Naive B cell (primary cell): ENCODE measurements at places on chromosomes 12 and 14.

- no peak for DNase-seq
These were observed 19.2 kb downstream of the CLIP1 start for GRCh38 chr12:122403115-122403770.

DNA sequence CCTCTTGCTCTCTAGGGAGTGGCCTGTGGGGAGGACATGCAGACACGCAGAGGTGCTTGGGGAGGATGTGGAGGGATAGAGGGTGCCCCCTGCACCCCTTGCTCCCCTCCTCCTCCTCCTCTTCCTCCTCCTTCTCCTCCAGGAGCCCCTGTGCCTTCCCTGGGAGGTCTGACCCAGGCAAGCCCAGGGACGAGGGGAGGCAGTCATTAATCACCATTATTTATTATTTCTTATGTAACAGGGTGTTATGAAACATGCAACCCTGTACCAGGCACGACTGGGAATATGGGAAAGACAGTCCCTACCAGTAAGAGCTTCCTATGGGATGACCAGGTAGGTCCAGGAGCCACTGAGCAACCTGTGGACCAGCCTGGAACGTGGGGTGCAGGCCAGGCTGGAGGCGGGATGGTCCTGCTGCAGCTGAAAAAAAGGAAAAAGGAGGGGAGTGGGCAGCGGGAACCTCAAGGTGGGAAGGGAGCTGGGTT lies 22.5 kb upstream of the PGF start:
- no peak for DNase-seq

DNA sequence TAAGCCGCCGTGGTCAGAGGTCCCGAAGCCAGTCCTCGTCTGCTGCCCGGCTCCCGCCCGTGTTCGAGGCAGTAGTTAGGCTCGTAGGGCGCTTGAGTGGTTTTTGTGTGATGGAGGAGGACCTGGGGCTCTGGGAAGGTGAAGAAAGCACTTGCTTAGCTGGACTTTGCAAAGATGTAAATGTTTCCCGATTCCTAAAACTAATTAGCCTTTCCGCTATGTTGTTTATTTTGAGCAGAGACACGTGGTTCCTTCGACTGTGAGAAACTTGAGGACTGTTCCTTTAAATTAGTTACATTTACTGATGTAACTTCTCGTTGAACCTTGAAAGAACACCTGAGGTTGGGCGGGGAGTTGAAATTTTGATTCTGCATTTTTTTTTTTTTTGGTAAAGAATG lies 33.9 kb downstream of the MIA2 start:
- peak; percentile 46 for DNase-seq

GRCh38 chr12:126742241-126742641 lies 1524.7 kb upstream of the TMEM132C start:
- DNase-seq = no peak

DNA sequence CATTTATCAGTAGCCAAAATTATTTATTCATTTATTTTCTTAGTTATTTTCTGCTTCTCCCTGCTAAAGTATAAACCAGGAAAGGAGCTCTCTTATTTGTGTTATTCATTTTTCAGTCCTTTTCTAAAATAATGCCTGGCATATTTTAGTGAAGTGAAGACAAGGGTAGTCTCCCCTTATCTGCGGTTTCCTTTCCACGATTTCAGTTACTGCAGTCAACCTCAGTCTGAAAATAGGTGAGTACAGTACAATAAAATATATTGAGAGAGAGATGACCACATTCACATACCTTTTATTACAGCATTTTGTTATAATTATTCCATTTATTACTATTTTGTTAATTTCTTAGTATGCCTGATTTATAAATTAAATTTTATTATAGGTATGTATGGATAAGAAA lies 57.6 kb downstream of the GPR137C start:
- no peak for DNase-seq

- no peak for DNase-seq
These were observed 22.3 kb upstream of the BDKRB1 start for GRCh38 chr14:96233661-96234060.

DNA sequence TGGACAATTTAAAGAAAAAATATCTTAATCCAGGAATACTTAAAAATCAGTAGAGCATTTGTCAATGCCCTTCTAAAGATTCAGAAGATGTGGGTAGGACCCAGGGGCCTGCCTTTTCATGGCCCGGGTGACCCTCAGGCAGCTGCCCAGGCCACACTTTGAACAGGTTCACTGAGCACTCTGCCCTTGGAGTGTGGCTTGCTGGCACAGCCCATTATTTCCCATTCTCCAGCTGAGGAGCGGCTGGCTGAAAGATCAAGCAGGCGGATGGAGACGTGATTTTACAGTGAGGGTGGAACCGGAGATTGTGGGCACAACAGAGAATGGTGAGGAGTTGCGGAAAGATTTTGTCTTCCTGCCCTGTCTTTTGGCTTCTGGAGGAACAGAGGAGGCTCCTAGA lies 7.1 kb upstream of the PRPH start:
- no peak for DNase-seq

DNA sequence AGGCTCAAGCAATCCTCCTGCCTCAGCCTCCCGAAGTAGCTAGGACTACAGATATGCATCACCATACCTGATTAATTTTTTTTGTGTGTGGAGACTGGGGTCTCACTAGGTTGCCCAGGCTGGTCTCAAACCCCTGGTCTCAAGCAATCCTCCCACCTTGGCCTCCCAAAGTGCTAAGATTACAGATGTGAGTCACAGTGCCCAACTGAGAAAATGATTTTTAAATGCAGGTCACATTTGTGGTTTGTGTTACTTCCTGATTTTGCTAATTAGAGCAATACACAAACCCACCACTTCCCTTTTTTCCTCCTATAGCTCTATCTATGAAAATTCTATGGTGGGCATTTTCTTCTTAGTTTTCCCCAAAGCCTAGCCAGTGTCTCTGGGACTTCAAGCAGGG lies 45.5 kb upstream of the TMEM263 start:
- peak; percentile 73 for DNase-seq

- no peak for DNase-seq
These were observed 133.0 kb upstream of the PZP start for GRCh38 chr12:9341260-9341585.

GRCh38 chr14:43056106-43056505 lies 1449.4 kb downstream of the LRFN5 start:
- no peak for DNase-seq

- peak; percentile 29 for DNase-seq
These were observed 1.6 kb upstream of the CDKN1B start for GRCh38 chr12:12715459-12716150.

DNA sequence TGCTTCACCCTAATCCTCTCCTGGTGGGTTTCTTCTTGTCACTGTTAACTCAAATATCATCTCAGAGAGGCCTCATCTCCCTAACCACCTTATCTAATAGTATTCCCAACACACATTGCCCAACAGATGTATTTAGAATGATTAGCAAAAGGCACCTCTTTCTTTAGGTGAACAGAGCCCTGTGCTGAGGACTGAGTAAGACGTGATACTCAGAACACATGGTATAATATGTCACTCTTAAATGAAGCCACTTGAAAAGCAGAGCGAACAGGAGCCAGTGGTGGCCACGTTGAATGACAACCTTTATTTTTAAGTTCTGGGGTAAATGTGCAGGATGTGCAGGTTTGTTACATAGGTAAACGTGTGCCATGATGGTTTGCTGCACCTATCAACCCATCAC lies 1.5 kb upstream of the KSR2 start:
- no peak for DNase-seq

DNA sequence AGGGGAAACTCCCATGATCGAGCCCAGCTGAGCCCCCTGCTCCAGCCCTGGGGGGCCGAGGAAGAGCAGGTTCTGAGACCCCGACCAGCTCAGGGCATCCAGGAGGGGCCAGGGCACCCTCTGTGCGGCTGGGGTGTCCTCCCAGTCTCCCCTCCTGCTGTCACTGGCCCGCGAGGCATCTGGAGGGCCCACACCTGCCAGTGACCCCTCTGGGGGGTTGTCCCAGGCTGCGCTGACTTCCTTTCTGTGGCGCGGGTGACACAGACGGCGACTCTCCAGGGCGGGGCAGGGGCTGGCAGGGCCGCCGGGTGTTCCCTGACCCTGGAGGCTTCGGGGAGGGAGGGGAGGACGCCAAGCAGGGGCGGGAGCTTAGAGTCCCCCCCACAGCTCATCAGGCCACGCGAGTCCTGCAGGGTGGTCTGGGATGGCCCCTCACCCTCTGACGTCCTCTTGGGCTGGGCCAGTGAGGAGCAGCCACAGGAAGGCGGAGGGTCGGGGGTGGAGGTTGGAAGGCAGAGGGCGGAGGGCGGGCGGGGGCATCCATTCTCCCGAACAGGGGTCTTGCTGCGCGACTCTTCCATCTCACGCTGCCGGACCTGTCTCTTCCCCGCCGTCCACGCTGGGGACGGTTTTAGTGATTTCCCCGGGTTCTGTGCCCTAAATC lies 38.6 kb upstream of the FBRSL1 start:
- DNase-seq = peak; percentile 68

GRCh38 chr12:130953771-130954543 lies at the start of gene ADGRD1:
TSS of gene ADGRD1 (plus strand) at chr12:130953907. CDS start at chr12:130954466, 559 bp downstream.
- DNase-seq = no peak

DNA sequence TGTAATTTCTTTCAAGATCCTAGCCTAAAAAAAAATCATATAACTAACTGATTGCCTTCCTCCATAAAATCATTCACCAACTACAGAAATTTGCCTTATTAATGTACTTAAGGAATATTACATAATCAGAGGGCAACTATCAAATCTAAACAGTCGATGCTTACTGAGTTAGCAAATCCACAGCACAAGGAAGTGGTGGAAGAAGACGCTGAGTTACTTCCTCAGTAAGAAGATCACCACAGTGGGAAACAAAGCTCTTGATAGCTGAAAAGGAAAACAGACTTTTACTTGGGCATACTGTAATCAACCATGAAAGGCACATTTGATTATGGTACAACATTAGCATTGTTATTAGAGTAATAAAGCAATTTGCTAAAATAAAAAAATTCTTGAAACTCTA lies 48.7 kb downstream of the HEATR5A start:
- no peak for DNase-seq
